Stimulated activated CD4-positive, alpha-beta T cell treated with anti-CD3 and anti-CD28 coated beads, Interleukin-1b, Interleukin-23, amount 100 ng/mL, for 1 hour (primary cell): ENCODE measurements at places on chromosomes 11 and 22.

- no peak for DNase-seq
These were observed 122.0 kb downstream of the VPREB1 start for GRCh38 chr22:22366537-22366936.

DNA sequence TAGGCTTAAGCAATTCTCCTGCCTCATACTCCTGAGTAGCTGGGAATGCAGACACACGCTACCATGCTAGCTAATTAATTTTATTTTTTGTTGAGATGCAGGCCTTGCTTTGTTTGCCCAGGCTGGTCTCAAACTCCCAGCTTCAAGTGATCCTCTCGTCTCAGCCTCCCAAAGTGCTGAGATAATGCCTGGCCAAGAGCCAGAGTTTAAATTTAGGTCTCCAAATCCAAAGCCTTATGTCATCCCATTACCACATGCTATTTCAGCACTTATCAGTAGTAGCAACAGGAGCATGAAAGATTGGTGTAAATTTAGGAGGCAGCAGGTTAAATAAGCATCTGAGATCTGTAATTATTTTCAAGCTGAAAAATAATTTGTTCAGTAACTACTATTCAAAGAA is 326.1 kb upstream of the ANO5 start:
- no peak for DNase-seq

GRCh38 chr11:74837191-74837590 is 88.5 kb downstream of the RNF169 start:
- no peak for DNase-seq

GRCh38 chr11:72267956-72268617 is 24.1 kb upstream of the PHOX2A start:
- no peak for DNase-seq

GRCh38 chr11:68002575-68002937 is 1.3 kb downstream of the UNC93B1 start:
- DNase-seq: no peak

DNA sequence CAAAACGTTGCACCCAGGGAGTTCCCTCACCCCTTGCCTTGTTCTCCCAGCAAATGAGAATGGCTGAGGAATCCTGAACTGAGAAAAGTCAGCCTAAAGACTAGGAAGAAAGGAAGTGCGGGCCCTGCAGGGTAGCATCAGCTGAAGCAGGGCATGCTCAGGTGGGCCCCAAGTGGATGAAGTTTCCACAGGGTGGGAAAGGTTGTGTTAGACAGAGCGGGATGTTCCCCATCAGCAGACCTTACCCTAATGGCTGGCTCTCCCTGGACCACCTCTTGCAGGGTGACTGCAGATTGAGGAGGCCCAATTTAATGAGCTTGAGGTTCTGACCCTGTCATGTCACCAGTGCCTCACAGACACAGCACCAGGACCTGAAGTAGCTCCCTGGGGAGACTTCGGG is 81.5 kb upstream of the MYOD1 start:
- DNase-seq: no peak

DNA sequence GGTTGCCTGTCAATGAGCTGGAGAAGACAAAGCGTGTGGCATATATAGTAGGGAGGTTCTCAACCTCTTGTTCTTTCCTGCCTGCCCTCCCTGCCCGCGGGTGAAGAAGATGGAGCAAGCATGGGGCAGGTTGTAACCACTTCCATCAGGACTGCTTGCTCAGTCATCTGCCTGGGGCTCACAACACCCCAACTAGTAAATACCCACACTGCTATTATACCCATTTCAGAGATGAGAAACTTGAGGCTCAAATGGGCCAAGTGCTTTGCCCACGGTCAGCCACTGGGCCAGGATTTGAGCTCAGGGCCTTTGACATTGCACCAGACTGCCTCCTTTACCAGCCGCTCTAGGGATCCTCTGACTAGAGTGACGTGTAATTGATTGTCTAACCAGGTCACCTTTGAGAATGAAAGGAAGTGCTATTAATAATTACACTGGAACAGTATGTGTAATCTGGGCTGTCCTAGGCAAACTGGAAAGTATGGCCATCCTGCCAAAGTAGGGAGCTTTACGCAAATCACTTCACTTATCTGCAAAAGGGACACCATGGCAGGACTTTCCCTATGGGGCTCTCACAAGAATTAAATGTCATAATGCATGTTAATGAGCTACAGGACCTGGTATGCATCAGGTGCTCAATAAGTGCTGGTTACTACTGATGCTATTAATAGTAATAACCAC is 2.8 kb upstream of the CDC42EP1 start:
- DNase-seq: no peak

DNA sequence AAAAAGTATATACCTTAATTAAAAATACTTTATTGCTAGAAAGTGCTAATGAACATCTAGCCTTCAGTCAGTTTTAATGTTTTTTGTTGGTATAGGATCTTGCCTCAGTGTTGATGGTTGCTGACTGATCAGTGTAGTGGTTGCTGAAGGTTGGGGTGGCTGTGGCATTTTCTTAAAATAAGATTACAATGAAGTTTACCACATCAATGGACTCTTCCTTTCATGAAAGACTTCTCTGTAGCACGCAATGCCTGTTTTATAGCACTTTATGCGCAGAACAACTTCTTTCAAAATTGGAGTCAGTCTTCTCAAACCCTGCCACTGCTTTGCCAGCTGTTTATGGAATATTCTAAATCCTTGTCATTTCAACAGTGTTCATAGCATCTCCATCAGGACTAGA is 50.6 kb downstream of the LDLRAD3 start:
- DNase-seq: no peak
